Camera-type eye (tissue), 1 donor: ENCODE measurements at places on chromosomes 7 and 10. TPM values are rescaled to one million over a fixed set of nuclear protein-coding genes. Genes with fewer than 3 reads are reported as not detected.

The FKBP9 gene
- total RNA-seq, result 134 TPM

The PRRT4 gene
- total RNA-seq, result 6.8 TPM

The C10orf67 gene
- total RNA-seq, result 0.11 TPM

The CYP17A1 gene
- total RNA-seq, result 0.33 TPM

The LRRC18 gene
- not detected for total RNA-seq

The HOXA2 gene
- total RNA-seq, result not detected

The BTRC gene
- total RNA-seq, result 37.6 TPM

The DENND11 gene
- 80.9 TPM for total RNA-seq

The ZNF117 gene
- 52.7 TPM for total RNA-seq

The ZNF777 gene
- total RNA-seq, result 10.9 TPM

The COL28A1 gene
- 5.5 TPM for total RNA-seq
